ENCODE measurements at places on chromosomes 11 and 22.

DNA sequence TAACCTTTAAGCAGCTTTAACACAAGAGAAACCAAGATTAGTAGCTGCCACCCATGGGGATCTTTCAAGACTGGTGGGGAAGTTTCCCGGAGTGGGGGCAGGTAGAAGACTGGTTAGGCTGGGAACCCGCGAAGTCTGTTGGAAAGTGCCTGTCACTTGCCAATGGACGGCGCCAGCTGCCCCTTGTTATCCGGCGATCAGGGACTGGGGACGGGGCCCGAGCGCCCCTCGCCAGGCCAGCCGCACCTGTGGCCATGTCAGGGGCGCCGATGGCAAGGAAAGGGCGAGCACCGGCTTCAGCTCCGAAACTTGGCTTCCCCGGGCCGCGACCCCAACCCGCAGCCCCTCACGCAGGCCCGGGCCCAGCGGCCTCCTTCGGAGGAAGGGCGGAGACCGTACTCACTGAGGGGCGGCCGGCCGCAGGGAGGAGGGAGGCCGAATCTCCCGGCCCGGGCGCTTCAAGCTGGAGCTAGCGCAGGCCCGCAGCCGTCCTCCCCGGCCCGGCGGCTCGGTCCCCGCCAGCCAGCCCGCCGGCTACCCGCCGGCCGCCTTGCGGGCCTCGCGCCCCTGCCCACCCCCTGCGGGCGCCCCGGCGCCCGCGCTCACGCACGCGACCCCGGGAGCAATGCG, 539 bp downstream of the EIF4ENIF1 start:
- peak; percentile 29 for DNase-seq

DNA sequence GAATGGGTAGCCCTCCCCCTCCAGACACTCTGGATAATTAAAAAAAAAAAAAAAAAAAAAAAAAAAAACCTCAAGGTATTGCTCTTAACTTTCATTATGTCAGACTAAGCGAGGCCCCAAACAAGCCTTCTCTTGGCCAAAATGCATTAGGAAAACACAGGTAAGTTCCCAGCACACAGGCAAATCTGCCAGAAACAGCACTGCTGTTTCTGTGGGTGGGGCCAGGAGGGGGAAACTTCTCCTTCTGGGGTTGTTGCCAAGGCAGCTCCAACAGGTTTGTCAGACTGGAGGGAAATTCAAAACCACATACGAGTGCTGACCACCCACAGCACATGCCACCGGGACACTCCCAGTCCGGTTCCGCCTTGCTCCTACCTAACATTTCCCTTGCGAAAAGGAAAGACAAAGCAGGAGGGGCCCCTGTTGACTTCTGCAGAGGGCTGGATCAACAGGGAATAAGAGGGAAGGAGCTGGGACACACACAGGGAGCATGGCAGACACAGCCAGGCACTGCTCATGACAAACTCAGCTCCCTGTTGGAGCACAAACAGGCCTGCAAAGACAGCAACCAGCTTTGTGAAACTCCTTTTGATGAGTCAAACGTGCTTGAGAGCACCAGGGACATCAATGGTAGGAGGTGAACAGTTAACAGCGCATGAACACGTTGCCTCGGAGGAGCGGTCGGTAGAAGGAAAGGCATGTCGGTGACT, 55.0 kb downstream of the MYH9 start:
- peak; percentile 45 for DNase-seq

DNA sequence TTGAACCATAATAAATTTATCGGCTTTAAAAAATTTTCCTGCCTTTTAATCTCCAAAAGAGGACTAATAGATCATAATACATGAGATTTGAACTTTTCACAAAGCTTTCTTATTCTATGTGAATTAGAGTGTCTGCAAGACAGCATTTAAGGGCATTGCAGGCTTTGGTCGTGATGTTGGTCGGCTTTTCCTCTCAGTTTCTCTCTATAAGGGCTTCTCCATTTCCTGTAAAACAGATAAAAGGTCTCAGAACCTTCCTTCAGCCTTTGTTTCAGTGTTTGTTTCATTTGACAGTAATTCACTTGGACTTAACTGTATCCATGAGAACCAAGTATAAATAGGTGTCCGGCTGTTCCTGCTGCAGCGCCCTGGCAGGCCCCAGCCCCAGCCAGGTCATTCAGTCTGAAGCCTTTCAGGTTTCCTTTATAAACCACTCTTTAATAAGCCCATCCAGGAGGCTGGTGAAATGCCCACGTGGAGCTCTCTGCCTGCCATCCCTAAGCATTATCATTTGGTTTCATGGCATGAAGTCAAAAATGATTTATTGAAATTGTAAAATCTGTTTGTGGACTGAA, 37.2 kb upstream of the ADSL start:
- DNase-seq, result no peak

- no peak for DNase-seq
Measured at GRCh38 chr11:92528001-92528400, 303.4 kb downstream of the FAT3 start.

GRCh38 chr22:34797826-34798225, 268.1 kb upstream of the ISX start:
- no peak for DNase-seq

DNA sequence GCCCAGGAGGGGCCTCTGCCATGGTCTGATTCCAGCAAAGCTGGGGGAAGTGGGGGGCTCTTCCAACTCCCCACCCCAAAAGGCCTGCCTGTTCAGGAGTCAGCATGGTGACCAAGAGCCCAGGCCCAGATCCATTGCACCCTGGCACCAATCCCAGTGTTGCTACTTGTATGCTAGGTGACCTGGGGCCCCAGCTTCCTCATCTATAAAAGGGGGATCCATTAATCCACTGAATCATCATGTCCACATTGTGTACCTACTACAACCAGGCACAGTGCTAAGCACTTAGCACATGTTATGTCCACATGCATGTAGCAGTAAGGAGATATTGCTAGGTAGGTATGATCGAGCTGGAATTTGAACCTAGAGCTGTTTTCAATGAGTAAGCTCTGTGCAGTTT, 2.0 kb downstream of the SYT12 start:
- DNase-seq, result no peak

GRCh38 chr11:133191931-133192330, 340.4 kb downstream of the OPCML start:
- DNase-seq, result no peak

DNA sequence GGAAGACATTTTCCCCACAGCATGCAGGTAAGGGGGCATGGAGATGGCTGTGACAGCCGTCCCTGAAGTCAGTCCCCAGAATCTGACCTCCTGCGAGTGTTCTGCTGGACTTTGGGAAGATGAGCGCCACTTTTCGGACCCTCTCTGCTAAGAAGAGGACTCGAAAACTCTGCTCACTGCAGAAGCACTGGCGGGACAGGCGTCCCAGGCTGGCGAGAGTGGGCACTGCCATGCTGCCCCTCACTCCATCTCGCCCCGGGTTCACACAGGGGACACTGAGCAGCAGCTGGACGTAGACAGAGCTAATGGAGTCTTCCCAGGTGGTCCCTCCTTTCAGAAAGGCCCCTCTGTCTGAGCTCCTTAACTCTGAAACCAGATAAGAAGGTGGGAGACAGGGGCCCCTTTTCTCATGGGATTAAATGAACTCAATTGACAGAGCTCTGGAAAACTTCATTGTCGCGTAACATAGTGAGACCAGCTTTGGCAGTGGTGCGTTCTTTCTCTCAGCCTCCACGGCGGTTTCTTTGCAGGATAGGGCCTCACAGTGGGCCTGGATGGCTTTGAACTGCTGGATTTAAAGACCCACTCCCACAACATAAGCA, 4.8 kb downstream of the ADAMTS8 start:
- DNase-seq, result no peak

- no peak for DNase-seq
Measured at GRCh38 chr11:84019571-84020194, 733.5 kb upstream of the CCDC90B start.

GRCh38 chr11:45322891-45323600, 36.9 kb upstream of the SYT13 start:
- no peak for DNase-seq

DNA sequence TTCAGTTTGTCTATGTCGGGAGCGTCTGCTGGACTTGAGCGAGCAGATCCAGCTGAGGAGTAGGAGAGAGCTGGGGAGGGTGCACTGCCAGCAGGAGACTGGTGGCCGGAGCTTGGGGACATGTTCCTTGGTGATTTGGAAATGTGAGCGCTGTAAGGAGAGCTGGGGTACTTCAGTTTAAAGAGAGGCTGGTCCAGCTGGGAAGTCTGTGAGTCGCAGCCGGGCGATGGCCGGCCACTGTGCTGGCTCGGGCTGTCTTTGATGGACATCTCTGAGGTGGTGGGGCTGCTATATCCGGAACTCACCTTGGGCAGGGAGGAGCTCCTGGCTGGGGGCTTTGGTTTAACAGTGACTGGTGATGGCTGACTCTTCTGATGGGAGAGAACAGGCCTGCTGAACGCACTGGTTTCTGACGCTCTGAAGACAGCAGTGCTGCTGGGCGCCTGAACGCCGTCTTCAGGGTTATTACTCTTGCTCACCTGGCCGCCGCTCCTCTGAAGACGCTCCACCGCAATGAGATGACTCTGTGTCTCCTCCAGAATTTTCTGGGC, 63.6 kb upstream of the PITPNB start:
- no peak for DNase-seq

- peak; percentile 52 for DNase-seq
Measured at GRCh38 chr11:64844330-64845128, at the start of gene CDC42BPG. CDC42BPG (minus strand) TSS chr11:64844653; CDS start chr11:64844569, 84 bp downstream.

- DNase-seq, result no peak
Measured at GRCh38 chr22:43441216-43441615, 29.4 kb downstream of the MPPED1 start.

- no peak for DNase-seq
Measured at GRCh38 chr22:44661659-44662569, 40.1 kb upstream of the PRR5 start.

- DNase-seq, result no peak
Measured at GRCh38 chr11:19929655-19930054, 217.0 kb downstream of the NAV2 start.

All from activated T-helper 9 cell treated with anti-CD3 and anti-CD28 coated beads, Interleukin-2, amount 50 U/mL, for 16 hours (primary cell).